ENCODE measurements at places on chromosomes 3 and 15.

DNA sequence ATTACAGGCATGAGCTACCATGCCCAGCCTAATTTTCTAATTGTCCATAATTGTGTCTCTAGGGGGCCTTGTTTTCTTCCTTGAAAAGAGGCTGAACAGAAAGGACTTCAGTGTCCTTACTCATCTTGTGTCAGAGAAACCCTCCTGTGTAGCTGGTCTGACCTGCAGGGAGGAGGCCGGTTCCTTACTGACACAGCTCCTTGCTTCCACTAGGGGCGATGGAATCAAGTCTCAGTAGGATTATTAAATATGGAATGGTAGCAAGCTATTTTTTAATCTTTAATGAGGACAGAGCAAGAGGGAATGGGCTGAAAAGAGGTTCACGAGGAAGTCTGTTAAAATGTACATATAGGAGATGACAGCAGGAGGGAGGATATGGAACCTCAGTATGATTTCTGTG lies 8.6 kb downstream of the LPCAT4 start:
- DNase-seq: no peak

- DNase-seq: no peak
Observed at GRCh38 chr3:119235151-119235550, 5.5 kb downstream of the B4GALT4 start.

- no peak for DNase-seq
Observed at GRCh38 chr15:100468285-100468684, 60.5 kb downstream of the CERS3 start.

DNA sequence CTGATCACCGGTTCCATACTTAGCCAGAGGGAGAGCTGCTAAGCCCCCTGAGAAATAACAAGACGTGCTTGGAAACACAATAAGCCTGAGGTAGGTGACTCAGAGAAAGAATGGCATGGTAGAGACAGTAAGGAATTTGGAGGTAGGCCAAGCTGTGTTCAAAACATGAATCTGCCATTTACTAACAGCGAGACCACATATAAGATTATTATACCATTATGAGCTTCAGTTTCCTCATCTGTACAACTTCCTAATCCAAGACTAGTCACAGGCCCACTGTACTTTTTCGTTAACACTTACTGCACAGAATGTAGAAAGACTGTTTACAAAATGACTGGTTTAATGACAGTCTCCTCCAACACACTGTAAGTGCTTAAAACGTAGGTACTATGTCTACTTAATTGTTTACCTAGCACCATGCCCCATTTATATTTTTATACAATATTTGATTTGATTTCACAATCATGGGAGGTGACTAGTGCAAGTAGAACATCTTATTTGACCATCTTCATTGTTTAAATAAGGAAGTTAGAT lies 25.7 kb downstream of the ATOSA start:
- no peak for DNase-seq

- no peak for DNase-seq
Observed at GRCh38 chr3:141448606-141449220, 38.1 kb upstream of the RASA2 start.

DNA sequence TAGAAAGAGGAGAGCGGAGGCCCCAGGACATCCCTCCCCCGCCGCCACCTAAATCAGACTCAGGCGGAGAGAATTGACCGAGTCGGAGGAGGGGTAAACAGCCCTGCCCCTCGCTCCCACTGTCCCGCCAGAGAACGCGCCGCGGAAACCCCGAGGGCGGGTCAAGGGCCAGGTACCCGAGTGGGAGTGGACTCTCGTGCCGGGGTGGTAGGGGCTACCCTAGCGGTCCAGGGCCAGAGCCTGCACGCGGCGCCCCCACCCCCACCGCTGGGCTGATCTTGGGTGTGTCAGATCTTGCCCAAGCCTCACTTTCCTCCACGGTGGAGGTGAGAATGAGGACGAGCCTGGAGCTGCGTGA lies 19.0 kb downstream of the SPATA12 start:
- DNase-seq: no peak

DNA sequence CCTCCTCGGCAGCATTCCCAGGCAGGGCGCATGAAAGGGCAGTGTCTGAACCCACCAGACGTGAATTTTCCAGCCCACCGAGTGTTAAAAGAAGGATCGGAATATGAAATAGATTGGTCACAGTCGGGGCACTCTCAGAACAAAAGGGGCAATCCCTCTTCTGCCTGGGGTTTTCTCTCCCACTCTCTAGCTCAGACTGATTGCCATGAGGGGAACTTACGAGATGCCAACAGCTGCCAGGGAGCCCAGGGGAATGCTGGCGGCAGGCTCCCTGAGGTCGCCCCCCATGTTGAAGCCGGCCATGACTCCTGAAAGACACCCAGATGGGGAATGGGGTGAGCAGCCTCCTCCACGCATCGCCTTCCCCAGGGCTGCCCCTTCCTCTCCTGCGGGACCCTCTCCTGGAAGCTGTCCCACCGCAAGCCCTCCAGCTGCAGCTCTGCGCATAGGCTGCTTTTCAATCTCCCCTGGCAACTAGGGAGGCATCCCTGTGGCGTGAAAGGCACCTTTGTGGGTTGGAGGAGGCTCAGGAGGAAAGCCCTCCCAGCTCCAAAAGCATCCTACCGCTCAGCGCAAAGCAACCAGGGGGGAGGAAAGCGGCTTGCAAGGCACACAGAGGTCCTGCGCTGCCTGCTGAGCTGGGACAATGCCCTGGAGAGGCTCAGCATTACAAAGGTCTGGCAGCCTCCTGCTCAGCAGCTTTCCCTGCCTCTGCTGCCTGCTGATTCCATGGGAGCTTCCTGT lies 64.8 kb upstream of the HEG1 start:
- DNase-seq: no peak

- no peak for DNase-seq
Observed at GRCh38 chr3:167843886-167844285, 108.4 kb downstream of the SERPINI1 start.

- DNase-seq: no peak
Observed at GRCh38 chr3:24303057-24303754, 191.4 kb downstream of the THRB start.

DNA sequence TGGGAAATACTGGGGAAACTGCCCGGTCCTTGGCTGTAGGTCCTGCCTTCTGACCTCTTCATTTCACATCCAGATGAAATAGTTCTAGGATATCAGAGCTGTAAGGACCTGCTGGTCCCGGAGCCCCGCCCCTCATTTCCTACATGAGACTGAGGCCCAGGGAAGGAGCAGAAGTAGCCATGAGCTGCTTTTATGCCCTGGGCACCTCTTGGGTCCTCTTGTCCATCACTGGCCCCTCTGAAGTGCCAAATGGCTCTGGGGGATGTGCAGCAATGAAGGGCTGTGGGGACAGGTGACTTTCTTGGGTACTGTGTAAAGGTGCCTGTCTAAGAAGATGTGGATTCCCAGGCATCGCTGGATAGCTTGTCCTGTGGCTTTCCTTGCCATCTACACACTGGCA lies 40.3 kb upstream of the ESYT3 start:
- DNase-seq: no peak

GRCh38 chr15:59814409-59814808 lies 125.3 kb upstream of the BNIP2 start:
- DNase-seq: no peak

DNA sequence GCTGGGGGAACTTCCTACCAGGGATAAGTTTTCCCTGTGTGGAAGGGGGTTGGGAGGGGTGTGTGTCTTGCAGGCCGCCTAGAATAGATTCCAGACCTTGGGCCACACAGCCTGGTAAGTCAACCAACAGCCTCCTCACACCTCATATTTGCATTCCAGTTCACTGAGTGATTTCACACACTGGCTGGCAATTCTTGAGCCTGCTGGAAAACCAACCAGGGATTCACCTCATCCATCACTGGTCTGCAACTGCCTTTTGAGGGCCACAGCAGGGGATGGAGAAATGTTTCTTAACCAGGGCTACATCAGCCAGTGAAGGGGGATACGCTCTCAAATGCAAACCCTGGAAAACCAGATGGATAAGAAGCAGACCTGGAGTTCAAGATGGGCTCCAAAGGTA lies 2.0 kb downstream of the FSTL1 start:
- DNase-seq: no peak

DNA sequence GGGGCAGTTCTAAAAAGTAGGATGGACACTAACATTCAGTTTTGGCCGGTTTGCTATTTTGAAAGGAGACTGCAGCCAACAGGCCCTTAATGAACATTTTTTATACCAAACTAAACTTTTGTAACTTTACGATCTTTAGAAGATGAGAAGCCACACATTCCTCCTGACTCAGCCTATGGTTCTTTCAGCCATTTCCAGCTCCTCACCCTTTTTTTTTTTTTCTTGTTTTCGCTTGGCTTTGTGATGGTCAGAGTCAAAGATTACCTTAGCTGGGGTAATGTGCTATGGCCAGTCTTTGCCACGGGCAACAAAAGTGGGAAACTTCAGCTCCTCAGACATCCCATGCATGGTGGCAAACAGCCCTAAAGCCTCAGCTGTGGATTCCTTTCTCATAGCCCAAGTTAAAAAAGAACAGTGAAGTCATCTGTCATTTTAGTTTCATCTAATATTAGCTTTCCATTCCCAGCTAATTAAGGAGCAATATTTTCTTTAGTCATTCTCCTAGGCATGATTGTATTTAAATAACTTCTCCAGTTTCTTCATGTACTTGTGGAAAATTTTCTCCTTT lies 368.7 kb downstream of the MFSD1 start:
- no peak for DNase-seq

- DNase-seq: no peak
Observed at GRCh38 chr3:192843119-192843518, 74.5 kb downstream of the MB21D2 start.

- DNase-seq: no peak
Observed at GRCh38 chr15:75070674-75071073, 47.3 kb downstream of the PPCDC start.

DNA sequence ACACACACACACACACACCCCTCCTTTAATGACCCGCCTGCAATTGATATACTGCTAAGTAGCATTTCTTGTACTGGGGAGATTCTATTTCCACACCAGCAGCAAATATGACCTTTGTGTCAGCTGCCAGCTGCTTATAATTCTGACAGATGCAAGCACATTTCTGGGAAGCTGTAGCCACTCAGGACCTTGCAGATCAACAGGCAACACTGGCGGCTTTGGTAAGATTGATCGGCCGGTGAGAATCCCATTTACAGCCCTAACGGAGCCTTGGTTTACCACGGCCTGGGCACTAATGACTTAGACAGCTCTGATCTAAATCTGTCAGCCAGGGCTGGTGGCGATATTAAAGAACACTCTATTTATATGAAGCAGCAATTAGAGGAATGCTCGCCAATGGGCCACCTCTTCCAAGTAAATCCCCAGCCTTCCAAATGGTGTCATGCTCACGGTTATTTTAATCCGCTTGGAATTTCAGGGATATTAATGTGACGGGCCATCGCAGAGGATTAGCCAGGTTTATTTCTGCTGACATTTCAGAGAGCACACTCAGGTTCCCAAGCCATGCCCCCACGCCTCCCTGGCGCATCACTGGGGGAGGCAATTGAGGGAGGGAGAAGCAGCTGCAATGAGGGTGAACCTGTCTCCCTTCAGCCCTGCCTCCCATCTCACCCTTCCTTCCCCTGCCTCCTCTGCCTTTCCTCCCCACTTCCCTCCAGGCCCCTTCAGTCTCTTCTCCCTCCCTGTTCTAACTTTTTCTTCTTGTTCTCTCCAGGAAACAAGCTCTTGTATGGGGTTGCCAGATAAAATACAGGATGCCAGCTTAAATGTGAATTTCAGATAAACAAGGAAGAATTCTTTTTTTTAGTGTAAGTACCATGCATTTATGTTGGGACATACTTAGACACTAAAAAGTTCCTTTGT lies 287.0 kb downstream of the TLE3 start:
- no peak for DNase-seq

DNA sequence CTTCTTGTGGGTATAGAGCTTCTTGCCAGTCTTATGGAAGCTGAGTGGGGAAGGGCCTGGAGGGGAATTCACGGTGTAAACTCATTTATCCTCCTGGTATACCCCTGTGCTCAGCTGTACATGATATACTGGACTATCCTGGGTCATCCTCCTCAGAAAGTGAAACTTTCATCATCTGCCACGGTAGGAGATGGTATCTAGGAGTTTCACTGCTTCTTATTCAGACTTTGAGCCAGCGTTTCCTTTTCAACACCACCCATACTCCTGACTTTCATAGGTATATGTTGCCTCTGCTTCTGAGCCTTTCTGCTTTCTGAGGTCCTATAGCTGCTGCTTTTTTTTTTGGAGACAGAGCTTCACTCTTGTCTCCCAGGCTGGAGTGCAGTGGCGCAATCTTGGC lies 15.6 kb downstream of the SENP5 start:
- DNase-seq: peak; percentile 66

DNA sequence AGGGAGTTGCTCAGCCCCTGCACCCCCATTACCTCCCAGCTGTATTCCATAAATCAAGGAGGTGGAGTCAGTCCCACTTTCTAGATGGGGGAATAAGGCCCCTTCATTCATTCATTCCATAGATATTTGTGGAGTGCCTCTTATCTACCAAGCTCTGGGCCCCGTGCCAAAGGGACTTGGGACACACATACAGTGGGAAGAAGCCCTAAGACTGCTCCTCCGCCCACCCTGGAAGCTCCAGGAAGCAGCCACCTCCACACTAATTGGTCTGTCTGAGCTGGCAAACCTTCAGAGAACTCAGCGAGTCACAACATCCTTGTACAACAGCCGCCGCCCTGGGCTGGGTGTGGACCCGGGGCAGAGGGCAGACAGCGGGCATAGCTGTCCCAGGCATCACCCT lies 6.4 kb downstream of the STRA6 start:
- DNase-seq: no peak

GRCh38 chr3:58173669-58174398 lies 36.9 kb downstream of the DNASE1L3 start:
- peak; percentile 31 for DNase-seq

GRCh38 chr3:10471054-10471688 lies 34.2 kb downstream of the ATP2B2 start:
- no peak for DNase-seq

DNA sequence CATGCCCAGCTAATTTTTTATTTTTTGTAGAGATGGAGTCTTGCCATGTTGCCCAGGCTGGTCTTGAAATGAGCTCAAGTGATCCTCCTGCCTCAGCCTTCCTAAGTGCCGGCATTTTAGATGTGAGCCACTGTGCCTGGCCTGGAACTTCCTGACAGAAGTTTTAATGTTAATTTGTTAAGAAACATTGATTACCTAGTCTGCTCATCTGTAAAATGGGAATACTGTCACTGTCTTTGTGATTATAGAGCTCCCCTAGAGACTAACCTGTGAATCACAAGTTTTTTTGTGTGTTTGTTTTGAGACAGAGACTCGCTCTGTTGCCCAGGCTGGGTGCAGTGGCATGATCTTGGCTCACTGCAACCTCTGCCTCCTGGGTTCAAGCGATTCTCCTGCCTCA lies 4.3 kb upstream of the EIF3J start:
- DNase-seq: peak; percentile 26

DNA sequence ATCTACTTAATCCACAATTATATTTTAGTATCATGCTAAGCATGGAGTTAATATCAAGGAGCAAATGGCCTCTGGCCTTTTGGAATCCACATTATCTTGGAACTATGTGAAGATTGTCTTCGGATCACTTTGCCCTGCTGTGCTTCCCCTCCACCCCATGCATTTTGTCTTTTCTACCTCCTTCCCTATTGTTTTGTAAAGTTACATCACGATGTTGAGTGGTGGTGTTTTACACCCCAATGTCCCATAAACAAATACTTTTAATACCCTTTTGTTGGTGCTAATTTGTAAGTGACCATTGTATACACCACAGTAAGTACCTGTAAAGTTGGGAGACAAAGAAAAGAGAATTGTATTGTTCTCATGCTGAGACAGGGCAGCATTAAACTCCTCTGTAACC lies 258.4 kb upstream of the ZNF717 start:
- DNase-seq: no peak

- DNase-seq: no peak
Observed at GRCh38 chr3:109994853-109995252, 657.5 kb upstream of the DPPA4 start.

GRCh38 chr15:67132276-67132675 lies 66.9 kb downstream of the SMAD3 start:
- no peak for DNase-seq
